Fibroblast of mammary gland (primary cell): ENCODE measurements at places on chromosomes 6 and 20.
A peak's percentile ranks its signal among the peaks of the same experiment; 100 is the strongest.

- DNase-seq = no peak
Measured at GRCh38 chr20:3092611-3093379, 8.3 kb upstream of the AVP start.

DNA sequence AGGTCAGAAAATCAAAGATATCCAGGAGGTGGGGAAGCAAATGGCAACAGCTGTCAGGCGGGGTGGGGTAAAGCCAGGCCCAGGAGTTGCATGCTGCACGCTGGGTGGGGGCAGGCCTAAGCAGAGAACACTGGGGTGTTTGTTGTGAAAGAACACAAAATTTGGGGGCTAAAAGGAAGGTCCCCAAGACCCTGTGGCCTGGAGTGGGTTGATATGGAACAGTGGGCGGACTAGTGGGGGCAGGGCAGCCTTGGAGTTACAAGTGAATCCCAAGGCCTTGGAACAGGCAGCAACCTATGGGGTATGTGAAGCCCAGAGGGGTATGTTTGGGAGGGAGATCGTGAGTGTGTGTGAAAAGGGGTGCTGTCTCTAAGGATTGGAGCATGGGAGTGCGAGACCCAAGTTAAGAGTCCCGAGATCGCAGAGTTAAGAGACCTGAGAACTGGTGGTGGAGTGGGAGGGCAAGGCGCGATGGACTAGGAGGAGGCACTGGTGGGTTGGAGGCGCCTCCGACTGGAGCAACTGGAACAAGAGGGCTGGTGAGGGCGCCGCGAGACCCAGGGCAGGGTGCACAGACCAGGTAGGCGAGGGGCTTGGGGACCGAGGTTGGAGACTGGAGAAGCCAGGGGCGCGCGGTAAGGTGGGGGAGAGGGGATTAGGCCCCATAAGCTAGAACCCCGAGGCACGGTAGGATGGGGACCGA, 658 bp downstream of the CUL7 start:
- DNase-seq = no peak

- peak; percentile 86 for DNase-seq
Measured at GRCh38 chr6:127457456-127458064, 1.6 kb downstream of the KIAA0408 start.

GRCh38 chr6:112178846-112179245, 75.5 kb downstream of the LAMA4 start:
- no peak for DNase-seq

DNA sequence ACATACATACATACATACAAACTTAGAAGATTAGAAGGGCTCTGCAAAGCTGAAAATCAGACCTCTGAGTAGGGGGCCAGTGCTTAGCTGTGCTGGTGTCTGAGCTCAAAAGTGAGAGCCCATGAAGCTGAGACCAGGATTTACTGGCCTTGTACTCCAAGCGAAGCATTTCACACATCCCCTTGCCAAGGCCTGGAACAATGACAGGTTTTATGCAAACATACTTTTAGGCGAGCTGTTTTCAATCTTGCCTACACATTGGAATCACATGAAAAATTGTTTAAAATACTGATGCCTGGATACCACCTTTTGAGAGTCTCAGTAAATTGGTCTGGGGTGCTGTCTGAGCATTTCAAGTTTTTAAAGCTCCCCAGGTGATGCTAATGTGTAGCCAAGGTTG, 80.9 kb upstream of the SRSF6 start:
- DNase-seq = no peak

- no peak for DNase-seq
Measured at GRCh38 chr6:37085198-37085597, 79.7 kb downstream of the FGD2 start.

- DNase-seq = peak; percentile 37
Measured at GRCh38 chr20:43748274-43748673, 21.5 kb upstream of the GTSF1L start.

GRCh38 chr6:9984607-9985006, 430.3 kb downstream of the TFAP2A start:
- DNase-seq = no peak

DNA sequence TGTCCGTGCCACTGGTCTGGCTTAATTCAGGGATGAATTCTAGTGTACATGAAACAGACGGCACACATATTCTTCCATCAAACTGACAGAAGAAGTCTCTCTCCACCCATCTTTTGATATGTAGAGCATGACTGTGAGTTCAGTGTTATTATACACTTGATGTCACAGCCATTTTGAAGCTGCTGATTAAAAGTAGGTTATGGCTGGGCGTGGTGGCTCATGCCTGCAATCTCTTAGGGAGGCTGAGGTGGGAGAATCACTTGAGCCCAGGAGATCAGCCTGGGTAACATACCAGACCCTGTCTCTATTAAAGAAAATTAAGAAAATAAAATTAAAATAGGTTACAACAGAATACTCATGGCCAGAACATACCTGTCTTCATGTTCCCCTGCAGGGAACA, 20.7 kb downstream of the C6orf15 start:
- no peak for DNase-seq

- no peak for DNase-seq
Measured at GRCh38 chr6:146679386-146679785, 80.6 kb downstream of the ADGB start.

DNA sequence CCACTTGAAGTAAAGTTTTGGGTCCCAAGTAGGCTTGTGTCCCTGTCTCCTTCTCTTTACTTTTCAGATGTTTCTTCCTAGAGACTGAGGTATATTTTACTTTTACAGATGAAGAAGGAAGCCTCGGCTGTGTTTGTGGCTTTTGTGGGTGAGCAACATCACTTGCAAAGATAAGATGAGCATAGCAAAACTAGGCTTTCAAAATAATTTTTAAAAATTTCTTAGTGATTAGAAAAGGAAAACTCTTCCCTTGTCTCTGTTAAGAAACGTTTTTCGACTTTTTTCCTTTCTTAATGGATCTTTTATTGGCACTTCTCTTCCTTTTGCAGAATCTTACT, 7.6 kb downstream of the PTPN1 start:
- DNase-seq = no peak
